ENCODE measurements at places on chromosomes 1 and 21. TPM values are rescaled to one million over a fixed set of nuclear protein-coding genes. Genes with fewer than 3 reads are reported as not detected.

Gene ZNF593OS
- polyA plus RNA-seq, result 0.62 TPM

Gene CFHR4
- polyA plus RNA-seq, result not detected

Gene TDRKH
- 9.1 TPM for polyA plus RNA-seq

Gene GIPC2
- 16.3 TPM for polyA plus RNA-seq

Gene SLC35F3
- 0.42 TPM for polyA plus RNA-seq

Gene KRTAP10-6
- polyA plus RNA-seq, result not detected

Gene OR10K1
- polyA plus RNA-seq, result not detected

Gene NR1I3
- 4.1 TPM for polyA plus RNA-seq

Gene IARS2
- polyA plus RNA-seq, result 100 TPM

Gene TTC24
- polyA plus RNA-seq, result 1.2 TPM

Gene LEFTY1
- polyA plus RNA-seq, result 5.5 TPM

Gene NLRP3
- 1.0 TPM for polyA plus RNA-seq

Measured in right renal cortex interstitium (tissue), 3 donors.